ENCODE measurements at places on chromosomes 4 and X.

- no peak for DNase-seq
Observed at GRCh38 chr4:124433500-124433899, 279.0 kb downstream of the ANKRD50 start.

- peak; percentile 35 for DNase-seq
Observed at GRCh38 chr4:117983541-117984365, 50.5 kb upstream of the NDST3 start.

- DNase-seq = no peak
Observed at GRCh38 chrX:13702111-13702789, 13.3 kb downstream of the RAB9A start.

GRCh38 chr4:15149234-15149838 lies 147.1 kb downstream of the CPEB2 start:
- no peak for DNase-seq

DNA sequence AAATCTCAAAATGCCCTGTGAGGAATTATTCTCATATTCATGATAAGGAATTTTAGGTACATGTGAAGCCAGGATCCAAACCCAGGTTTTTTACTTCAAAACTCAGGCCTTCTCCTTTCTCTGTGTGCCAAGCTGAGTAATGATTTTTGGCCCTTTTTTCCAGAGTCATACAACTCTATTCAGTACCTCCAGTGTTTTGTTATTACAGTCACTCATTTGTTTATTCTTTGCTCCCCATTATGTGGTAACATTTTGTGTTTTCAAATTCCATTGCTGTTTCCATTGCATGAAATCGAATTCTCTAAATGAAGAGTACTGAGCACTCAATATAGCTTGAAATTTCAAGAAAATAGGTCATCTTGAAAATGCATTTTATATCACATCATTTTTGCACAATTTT lies 315.4 kb downstream of the NR3C2 start:
- DNase-seq = no peak

GRCh38 chrX:119622356-119623232 lies 16.4 kb upstream of the NKRF start:
- no peak for DNase-seq

DNA sequence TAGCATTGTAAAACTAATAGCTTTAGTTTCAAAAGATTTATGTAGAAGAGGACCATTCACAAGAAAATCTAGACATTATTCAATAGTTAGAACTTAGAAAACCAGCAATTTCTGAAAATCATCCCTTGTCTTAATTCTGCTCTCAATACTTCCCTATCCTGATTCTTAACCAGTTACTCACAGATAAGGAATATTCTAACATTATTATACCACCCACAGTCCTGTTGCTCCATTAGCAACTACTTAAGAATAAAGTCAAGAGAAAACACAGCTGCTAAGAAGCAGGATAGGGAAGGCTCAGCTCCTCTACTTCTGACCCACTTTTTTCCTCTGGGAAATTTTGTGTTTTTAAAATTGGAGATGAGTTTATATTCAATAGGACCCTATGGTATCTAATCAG lies 47.7 kb downstream of the PHKA1 start:
- DNase-seq = no peak

GRCh38 chr4:137819964-137820383 lies 287.7 kb upstream of the PCDH18 start:
- peak; percentile 22 for DNase-seq

DNA sequence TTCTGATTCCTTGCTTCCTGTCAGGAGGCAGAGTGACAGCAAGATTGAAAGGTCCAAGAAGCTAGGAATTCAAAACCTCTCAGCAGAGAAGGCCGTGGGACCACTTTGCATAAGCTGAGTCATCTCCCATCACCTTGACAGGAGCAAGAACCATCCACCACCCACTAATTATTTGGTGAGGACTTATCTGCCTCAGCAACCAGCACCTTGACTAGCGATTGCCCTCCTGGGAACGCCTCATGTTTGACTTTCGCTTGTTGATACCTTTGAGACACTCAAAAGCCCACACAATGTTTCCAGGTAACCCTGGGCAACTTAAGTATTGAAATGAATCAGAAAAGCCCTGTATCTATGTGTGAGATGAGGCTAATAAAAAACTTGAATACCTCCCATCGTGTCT lies 233.5 kb upstream of the GYPA start:
- DNase-seq = no peak

GRCh38 chrX:119132961-119133360 lies 5.3 kb upstream of the KIAA1210 start:
- DNase-seq = no peak

DNA sequence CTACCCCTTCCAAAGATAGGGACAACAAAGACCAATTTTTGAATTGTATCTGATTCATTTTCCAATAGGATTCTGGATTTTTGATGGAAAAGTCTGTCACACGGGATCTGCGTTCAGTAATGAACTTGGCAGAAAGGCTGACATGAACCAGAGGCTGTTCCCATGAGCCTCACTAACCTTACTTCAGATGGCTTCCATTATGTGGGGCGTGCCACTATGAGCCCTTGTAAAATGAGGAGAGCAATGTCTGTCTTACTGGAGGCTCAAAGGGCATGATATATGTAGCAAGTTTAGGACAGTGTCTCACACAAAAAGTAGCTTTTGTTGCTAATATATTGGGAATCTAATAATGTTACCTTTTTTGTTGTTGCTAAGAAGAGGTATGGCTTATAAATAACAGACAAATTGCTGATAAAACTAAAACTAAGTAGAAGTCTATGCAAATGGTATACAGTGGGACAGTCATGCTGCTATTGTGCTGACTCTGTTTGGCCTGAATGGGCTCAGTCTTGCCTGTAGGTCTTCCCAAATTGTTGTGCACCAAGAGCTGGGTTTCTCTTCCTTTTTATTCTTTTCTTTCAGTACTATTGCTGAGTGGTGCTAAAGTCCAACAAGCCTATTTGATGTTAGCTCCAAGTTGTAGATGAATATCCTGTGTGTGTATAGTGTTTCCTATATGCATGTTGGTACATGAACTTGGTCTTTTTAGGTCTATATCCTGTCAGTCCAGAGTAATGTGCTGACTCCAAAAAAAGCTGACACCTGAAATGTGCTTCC lies 132.1 kb downstream of the SPRY1 start:
- DNase-seq = no peak

DNA sequence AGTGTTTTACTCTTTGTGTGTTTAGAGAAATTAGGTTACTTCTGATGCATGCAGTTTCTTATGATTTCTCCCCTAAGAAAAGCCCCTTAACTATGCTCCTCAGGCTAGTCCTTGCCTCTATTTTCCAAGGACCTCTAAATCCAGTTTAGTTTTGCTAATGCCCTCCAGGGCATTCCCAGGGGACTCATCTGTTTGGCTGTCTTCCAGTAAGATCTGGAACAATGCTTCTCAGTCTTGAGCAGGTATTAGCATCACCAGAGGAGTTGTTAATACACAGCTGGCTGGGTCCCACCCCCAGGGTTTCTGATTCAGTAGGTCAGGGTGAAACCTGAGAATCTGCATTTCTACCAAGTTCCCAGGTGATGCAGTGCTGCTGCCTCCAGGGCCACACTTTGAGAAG lies 56.9 kb downstream of the OTC start:
- no peak for DNase-seq

GRCh38 chr4:186204103-186204559 lies 12.8 kb downstream of the CYP4V2 start:
- DNase-seq = no peak

DNA sequence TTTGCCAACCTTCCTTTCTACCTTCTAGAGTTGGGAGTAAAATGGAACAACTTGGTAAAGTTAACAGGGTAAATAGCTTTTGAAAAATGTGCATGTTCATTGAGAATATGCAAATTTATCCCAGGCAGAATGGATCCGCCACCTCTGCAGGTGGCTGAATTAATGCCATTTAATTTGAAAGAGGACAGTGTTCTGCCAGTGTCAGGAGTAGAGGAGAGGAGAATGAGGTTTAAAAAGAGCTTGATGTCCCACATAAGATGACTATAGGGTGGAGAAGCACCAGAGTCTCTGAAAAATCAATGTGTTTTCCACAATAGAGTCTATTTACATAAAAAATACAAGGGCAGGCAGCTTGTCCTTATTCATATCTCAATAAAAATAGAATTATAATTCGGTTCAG lies 1804.3 kb upstream of the PCDH10 start:
- DNase-seq = no peak

DNA sequence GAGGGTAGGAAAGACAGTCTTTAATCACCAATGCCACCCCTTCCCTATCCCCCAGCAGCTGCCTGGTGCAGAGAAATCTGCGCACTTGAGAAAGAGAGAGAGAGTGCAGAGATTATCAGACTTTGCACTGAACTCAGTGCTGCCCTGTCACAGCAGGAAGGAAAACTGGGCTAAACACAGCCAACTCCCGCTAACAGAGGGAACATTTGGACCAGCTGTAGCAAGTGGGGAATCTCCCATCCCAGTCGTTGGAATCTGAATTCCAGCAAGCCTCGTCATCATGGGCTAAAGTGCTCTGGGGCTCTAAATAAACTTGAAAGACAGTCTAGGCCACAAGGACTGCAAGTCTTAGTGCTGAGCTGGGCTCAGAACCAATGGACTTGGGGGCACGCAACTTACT lies 168.7 kb downstream of the DLG3 start:
- DNase-seq = peak; percentile 6

DNA sequence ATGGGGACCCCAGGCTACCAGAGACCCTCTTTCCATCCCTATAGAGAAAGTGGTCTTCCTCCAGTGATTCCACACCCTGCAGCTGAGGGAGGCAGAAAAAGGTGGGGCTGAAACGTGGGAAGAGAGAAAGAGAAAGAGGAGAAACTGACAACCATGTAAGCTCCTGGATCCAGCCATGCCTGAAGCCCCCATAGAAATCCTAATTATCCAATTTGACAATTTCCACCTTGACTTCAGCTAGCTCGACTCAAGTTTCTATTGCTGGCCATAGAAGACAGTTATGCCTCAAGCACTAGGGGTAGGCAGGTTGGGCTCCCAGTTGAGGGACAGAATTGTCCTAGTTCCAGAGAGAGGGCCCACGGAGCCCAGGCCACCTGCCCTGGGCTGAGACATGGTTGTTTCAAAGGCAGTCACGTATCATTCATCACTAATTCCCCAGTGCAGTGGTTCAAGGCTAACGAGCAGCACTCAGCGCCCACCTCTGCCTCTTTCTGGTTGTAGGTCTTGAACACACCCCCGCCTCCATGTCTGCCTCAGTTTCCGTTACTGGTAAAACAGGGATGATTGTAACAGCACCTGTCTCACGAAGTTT lies 39.8 kb upstream of the ASMTL start:
- no peak for DNase-seq

DNA sequence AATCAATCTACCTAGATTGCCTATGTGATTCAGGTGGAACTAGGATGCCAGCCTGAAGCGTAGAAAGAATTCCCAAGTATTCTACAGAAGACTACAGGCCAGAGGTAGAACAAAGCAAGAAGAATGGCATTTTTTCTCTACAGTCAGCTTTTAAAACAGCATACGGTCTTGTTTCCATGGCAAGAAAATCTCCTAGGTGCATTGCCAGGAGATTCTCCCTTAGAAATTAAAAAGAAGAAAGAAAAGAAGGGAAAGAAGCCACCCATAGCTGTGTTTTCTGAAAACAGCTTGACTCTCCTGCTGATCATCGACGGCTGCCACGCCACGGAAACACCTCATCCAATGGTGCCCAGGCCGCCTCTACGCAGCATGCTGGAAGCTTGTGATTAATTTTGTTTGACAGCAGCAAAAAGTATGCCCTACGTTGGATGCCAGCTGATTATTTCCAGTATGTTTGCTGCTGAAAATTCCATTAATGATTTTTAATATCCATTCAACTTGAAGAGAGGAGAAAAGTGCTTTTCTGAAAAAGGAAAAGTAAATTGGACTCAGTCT lies 24.1 kb downstream of the ANK2 start:
- no peak for DNase-seq

DNA sequence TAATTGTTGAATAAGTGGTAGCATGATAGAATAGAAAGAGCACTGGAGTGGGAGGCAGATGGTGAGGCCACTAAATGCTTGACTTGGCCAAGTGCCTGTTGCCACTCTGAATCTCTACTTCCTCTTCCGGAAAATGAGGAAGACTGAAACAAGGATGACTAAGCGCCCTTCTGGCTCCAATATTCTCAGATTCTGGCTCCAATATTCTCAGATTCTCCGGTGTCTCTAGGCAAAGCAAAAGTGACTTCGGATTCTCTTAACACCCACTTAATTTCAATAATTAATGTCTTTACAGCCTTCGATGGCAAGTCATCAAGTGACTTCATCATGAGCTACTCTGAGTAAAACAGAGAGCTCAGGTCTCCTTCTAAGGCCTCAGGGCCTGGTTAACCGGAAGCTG lies 402.2 kb upstream of the FGF13 start:
- DNase-seq = no peak

- DNase-seq = no peak
Observed at GRCh38 chrX:38474543-38474942, 86.8 kb upstream of the TSPAN7 start.

GRCh38 chr4:143554728-143555597 lies 41.5 kb downstream of the SMARCA5 start:
- DNase-seq = no peak

DNA sequence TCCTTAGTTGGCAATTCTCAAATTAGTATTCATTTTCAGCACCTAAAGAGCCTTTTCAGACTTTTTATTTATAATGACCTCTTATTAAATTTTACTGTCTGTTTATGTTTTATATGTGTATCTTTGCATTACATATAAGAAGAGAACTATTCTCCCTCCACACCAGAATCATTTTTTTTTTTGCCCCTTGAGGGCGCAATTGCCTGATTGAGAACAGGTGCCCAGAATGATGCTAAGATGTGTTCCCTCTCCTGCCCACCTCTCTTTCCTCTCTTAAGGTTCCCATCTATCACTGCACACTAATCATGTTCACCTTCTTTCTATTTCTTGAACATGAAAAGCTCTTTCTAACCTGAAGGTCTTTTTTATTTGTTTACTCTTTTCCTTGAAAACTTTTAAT lies 44.2 kb upstream of the ADAM29 start:
- no peak for DNase-seq

- no peak for DNase-seq
Observed at GRCh38 chr4:182876427-182876826, 40.8 kb downstream of the DCTD start.

DNA sequence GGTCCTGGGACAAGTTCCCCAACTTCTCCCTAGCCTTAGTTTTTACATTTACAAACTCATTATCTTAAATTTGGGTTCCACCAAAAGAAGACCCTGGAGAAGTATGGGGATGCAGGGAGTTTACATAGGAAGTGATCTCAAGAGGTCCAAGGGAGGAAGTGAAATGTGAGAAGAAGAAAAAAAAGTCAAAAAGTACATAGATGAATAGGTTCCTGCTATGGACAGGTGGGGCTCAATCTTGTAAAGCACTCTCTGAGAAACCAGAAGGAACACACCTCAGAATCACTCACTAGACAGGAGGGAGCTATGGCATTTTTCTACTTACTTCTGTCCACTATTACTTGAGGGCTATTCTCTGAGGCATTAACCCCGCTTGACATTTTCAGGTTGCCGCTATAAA lies 56.6 kb downstream of the ARHGAP6 start:
- no peak for DNase-seq

All from epithelial cell of proximal tubule (primary cell).